ENCODE measurements at places on chromosomes 3 and 15. TPM values are rescaled to one million over a fixed set of nuclear protein-coding genes. Genes with fewer than 3 reads are reported as not detected.

DNA sequence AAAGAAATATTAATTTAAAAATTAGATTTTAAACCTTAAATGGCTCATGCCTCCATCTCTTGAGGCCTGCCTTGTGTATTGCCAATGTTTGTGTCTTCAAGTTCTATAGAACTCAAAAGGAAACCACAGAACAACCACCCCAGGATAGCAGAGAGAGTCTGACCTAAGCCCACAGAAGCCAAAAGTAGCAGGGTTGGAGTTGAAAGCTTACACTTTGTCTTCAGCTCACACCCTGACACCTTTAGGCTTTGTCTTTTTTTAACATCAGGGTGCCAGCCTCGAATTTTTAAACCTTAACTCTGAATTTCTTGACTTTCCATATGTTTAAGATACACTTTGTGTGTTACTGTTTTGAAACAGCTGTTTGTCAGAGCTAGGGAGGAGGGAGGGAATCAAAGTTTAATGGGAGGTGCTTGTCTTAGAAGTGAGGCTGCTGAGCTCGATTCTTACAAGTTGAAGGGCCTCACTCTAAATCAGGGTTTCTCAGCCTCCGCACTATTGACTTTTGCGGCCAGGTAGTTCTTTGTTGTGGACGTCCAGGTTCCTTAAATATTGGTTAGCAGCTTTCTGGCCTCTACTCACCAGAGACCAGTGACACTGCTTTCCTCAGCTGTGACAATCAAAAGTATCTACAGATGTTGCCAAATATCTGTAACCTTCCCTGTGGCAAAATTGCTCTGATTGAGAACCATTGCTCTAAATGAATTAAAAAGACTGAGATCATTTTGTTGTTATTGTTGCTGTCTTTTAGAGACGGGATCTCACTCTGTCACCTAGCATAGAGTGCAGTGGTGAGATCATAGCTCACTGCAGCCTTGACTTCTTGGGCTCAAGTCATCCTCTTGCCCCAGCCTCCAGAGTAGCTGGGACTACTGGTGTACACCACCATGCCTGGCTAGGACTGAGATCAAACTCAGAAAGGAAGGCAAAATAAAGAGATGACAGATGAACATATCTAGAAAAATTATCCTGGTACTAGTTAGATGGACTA lies 139.2 kb upstream of the EOMES start:
- H3K4me1 ChIP-seq, result peaks cover 39% of the 10 kb centered on the region
- H3K4me3 ChIP-seq, result peak overlapping the region; percentile 1
- DNase-seq, result peak; percentile 39
- peak overlapping the region; percentile 81 for H3K27ac ChIP-seq
- no peaks in the 10 kb centered on the region for H3K27me3 ChIP-seq
- peaks cover 2% of the 10 kb centered on the region for H3K36me3 ChIP-seq

GRCh38 chr3:180117381-180118163 lies 80.8 kb upstream of the PEX5L start:
- no peak overlapping the region for H3K4me3 ChIP-seq
- DNase-seq, result no peak
- no peak overlapping the region for H3K27ac ChIP-seq
- H3K36me3 ChIP-seq, result no peaks in the 10 kb centered on the region
- no peaks in the 10 kb centered on the region for H3K4me1 ChIP-seq

- H3K27me3 ChIP-seq, result no peaks in the 10 kb centered on the region
- no peak overlapping the region for H3K4me3 ChIP-seq
Observed at GRCh38 chr3:133855772-133856171, 39.9 kb downstream of the RAB6B start.

DNA sequence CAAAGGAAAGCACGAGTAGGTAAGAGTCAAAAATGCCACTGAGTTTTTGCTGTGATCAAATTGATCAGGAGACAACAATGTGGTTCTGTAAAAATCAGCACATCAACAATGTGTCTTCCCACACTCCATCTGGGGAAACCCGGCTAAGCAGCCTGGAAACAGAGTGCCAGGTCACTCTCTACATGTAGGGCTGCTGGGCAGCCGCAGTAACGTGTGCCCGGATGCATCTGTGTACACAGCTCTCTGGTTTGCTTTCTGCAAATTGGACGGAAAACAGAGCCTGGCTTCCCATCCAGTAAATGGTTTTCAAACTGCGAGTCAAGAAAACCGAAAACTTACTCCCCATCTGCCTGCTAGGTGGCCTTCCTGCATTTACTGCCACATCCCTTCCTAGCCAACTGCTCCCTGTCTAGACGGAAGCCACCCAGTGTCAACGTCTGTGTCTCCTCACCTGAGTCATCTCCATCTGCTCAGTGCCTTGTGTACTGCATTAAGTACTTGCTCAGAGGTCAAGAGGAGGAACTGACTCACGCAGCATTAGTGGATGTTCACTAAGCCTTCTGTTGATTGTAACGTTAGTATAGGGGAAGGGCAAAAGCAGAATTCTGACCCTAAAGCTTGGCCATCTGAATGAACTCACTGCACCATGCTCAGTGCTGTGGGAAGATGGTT lies 124.1 kb downstream of the TJP1 start:
- no peaks in the 10 kb centered on the region for H3K4me1 ChIP-seq
- H3K27me3 ChIP-seq, result no peaks in the 10 kb centered on the region
- no peak for DNase-seq

- no peaks in the 10 kb centered on the region for H3K4me1 ChIP-seq
- no peak for DNase-seq
- H3K36me3 ChIP-seq, result no peaks in the 10 kb centered on the region
- H3K27me3 ChIP-seq, result peaks cover 1% of the 10 kb centered on the region
- no peak overlapping the region for H3K27ac ChIP-seq
Observed at GRCh38 chr3:159894386-159894785, 94.2 kb upstream of the IL12A start.

DNA sequence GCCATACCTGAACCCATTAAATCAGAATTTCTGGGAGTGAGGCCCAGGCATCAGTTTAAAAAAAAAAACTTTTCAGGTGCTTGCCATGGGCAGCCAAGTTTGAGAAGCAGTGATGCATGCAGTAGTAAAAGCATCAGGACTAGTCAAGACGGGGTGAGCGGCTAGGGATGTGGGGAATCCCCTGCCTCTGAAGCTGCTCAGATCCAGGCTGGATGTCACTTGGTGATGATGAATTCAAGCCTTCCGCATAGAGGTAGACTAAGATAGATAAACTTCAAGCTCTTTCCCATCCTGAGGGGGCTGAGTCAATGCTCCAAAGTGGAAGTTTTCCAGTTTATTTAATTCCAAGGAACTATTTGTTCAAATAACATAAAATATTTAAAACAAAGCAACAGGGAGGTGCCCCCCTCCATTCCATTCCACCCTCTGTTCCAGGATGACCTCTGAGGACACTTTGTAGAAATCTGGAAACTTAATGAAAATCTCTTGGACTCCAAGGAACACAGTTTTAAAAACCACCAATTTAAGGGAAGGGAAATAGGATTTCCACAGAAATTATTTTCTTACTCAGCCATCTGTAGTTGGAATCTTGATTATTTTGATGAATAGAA lies 100.4 kb upstream of the NR2E3 start:
- H3K36me3 ChIP-seq, result no peaks in the 10 kb centered on the region
- peaks cover 18% of the 10 kb centered on the region for H3K27me3 ChIP-seq
- no peak overlapping the region for H3K27ac ChIP-seq
- DNase-seq, result no peak
- H3K4me1 ChIP-seq, result peaks cover 1% of the 10 kb centered on the region
- no peak overlapping the region for H3K4me3 ChIP-seq

DNA sequence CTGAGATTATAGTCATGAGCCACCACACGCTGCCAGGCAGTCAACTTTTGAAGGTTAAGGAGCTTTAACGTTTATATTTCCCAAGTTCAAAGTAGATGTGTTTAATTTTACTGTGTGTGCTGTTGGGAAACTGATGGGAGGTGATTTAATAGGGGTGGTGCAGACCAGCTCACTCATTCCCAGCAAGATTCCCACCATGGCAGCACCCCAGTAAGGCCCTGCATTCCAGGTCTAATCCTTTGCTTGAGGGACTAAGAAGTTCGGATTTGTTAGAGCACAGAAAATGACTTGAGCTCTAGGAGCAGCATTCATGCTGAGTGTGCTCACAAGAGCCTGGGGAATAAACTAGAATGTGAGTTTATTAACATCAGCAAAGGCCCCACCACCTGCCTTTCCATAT lies 25.2 kb downstream of the TSEN2 start:
- H3K27me3 ChIP-seq, result no peaks in the 10 kb centered on the region
- H3K4me1 ChIP-seq, result no peaks in the 10 kb centered on the region
- DNase-seq, result no peak
- H3K4me3 ChIP-seq, result no peak overlapping the region

DNA sequence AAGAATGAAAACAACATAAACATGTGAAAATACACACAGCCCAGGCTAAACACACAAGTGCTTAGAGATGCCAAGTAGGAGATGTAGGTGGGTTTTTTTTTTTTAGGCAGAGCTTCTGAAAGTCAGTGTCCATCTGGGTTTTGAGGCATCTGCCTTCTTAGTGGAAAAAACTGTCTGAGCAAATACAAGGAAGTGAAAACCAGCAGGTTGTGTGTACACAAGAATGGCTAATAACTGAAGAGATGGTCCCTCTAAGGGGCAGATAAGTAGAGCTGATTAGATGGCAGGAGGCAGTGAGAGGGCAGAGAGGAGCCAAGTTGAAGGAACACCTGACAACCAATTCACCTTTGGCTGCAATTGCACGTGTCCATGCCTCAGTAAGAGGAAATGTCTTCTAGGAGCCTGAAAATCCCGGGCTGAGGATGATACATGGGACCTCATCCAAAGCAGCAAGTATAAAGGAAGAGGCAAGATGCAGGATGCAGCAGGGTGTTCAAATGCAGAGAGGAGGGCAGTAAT lies 34.9 kb downstream of the CYP19A1 start:
- H3K4me3 ChIP-seq, result no peak overlapping the region
- H3K27me3 ChIP-seq, result peaks cover 4% of the 10 kb centered on the region
- DNase-seq, result no peak
- H3K4me1 ChIP-seq, result no peaks in the 10 kb centered on the region

GRCh38 chr15:80701676-80702311 lies 6.7 kb downstream of the ABHD17C start:
- H3K4me3 ChIP-seq, result no peak overlapping the region
- no peak overlapping the region for H3K27ac ChIP-seq
- no peak for DNase-seq
- peaks cover 2% of the 10 kb centered on the region for H3K27me3 ChIP-seq
- peaks cover 9% of the 10 kb centered on the region for H3K4me1 ChIP-seq

- H3K27me3 ChIP-seq, result no peaks in the 10 kb centered on the region
- H3K4me1 ChIP-seq, result peaks cover 14% of the 10 kb centered on the region
- DNase-seq, result no peak
- peaks cover 27% of the 10 kb centered on the region for H3K36me3 ChIP-seq
Observed at GRCh38 chr3:183845608-183846288, 20.4 kb upstream of the MAP6D1 start.

SPSB4 gene
- not detected for total RNA-seq

UBAP1L gene
- total RNA-seq, result 2.9 TPM

CCDC174 gene
- 16.2 TPM for total RNA-seq

KIF15 gene
- total RNA-seq, result 38.1 TPM

HYAL1 gene
- total RNA-seq, result not detected

Measured in activated CD8-positive, alpha-beta T cell treated with anti-CD3 and anti-CD28 coated beads for 36 hours (primary cell).